ENCODE measurements at places on chromosomes 2 and 18. TPM values are rescaled to one million over a fixed set of nuclear protein-coding genes. Genes with fewer than 3 reads are reported as not detected.

GRCh38 chr18:5584746-5585417 lies 41.1 kb upstream of the EPB41L3 start:
- no peak for DNase-seq

DNA sequence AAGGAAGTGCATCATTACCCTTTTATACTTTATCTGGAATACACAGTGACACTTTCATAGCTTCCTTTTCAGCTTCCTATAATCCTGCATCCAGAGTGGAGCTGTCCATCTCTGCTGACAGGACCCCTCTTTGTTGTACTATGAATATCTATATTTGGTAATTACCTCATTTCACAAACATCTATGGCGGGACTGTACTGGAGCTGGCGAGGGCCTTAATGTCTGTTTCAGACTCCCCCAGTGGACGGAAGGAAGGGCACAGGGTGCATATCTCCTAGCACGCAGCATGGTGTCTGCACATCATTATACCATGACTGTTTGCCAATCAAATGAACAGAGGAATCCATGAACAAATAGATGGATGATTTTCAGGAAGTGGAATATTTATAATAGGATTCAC lies 142.3 kb downstream of the SOX11 start:
- DNase-seq = no peak

DNA sequence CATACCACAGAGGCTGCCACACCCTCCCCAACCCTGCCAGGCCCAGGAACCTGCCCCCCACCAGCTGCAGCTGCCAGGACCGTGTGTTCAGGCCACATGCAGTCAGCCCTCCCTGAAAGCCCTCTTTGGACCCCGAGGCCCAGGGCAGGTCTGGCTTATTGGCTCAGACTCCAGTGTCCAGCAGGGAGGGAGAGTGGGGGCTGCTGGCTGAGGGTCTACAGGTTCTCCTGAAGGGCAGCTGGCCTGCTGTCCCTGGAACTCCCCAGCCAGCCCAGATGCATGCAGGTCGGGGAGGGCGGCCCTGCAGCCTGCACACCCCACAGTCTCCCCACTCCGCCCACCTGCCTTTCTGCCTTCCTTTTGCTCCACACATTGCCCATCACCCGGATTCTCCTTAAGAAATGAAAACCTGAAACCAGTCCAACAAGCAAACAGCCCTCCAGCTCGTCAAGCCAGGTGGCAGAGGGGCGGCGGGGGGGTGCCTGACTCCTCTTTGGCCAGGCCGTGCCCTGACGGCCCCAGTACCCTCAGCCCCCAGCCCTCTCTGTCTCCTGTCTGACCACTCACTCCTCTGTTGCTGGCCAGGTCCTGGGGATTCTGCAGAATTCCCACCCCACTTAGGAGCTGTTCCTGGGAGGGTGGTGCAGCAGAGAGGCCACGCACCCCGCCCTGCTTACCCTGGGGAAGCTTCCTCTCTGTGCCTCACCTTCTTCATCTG lies 18.0 kb downstream of the GPR35 start:
- DNase-seq = no peak

DNA sequence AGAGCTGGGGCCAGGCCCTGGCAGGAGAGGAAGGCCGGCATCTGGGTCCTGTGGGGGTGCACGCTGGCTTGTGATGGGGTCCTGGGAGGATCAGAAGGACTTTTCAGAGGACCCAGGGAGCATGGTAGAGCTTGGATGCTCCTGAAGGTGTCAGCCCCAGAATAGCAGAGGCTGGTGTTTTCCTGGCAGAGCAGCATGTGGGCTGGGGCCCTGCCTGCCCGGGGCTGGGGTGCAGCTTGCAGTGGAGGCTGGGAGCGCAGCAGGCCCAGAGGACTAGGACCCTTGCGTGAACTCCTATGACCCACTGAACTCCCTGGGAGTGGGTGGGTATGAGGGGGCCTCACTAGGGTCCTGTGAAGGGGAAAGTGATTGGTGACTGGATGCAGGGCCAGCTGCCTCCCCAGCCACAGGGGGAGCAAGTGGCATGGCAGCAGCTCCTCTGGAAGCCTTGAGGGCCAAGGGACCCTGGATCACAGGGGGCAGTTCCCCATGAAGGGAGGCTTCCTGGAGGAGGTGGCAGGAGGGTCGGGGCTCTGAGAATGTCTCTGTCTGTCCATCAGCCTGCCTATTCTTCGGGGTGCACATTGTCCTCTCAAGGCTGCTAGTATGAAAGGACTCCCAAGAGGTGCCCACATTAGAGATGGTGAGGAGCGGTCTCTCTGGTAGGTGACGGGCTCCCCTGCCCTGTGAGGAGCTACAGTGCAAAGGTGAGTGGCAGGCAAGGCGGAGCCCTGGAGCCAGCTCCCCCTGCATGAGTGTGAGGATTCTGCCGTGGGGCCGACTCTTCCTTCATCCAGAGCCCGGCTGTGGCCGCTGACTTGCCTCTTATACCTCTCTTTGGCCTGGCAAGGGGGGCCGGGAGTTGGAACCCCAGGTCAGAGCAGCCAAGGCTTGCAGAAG lies 249.0 kb downstream of the DYSF start:
- no peak for DNase-seq

- no peak for DNase-seq
Observed at GRCh38 chr18:5543036-5543680, 639 bp downstream of the EPB41L3 start.

- DNase-seq = no peak
Observed at GRCh38 chr18:54671291-54671881, 80.3 kb downstream of the DYNAP start.

Gene ANKRD39
- polyA plus RNA-seq = 36.2 TPM

Gene GTF2A1L
- polyA plus RNA-seq = not detected

Gene OSR1
- not detected for polyA plus RNA-seq
